Left ventricle myocardium inferior (tissue), 1 donor: ENCODE measurements at places on chromosomes 13 and 19. TPM values are rescaled to one million over a fixed set of nuclear protein-coding genes. Genes with fewer than 3 reads are reported as not detected.

Gene NTF4
- total RNA-seq, result not detected

Gene TGFBR3L
- 8.2 TPM for total RNA-seq

Gene ADGRE1
- total RNA-seq, result not detected

Gene NCAN
- total RNA-seq, result not detected

Gene LIM2
- not detected for total RNA-seq

Gene DPY19L3
- 5.2 TPM for total RNA-seq
